CD4-positive, alpha-beta T cell treated with Interleukin-10 for 1 hour (primary cell): ENCODE measurements at places on chromosomes 13 and 19.
A peak's percentile ranks its signal among the peaks of the same experiment; 100 is the strongest.

- no peak for DNase-seq
These were observed 72.9 kb downstream of the SPATA13 start for GRCh38 chr13:24233351-24233901.

DNA sequence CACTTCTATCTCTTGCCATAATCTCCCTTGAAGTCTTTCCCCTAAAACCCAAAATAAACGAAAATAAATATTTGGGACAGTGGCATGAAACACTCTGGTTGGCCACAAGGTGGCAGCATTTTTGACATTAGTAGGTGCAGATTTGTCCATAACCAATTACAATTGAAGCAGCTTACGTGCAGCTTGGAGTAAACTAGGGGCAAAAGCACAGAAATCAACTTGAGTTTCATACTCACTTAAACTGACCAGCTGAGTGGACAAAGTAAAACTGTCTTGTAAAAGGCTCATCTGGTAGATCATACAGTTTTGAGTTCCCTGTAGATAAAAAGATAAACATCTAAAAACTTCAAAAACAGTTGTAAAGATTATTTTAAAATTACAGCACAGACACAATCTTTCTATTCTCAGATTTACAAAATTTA is 18.8 kb downstream of the PDCD5 start:
- peak; percentile 65 for DNase-seq

- DNase-seq, result no peak
These were observed 774 bp upstream of the PPP2R1A start for GRCh38 chr19:52188822-52189734.

DNA sequence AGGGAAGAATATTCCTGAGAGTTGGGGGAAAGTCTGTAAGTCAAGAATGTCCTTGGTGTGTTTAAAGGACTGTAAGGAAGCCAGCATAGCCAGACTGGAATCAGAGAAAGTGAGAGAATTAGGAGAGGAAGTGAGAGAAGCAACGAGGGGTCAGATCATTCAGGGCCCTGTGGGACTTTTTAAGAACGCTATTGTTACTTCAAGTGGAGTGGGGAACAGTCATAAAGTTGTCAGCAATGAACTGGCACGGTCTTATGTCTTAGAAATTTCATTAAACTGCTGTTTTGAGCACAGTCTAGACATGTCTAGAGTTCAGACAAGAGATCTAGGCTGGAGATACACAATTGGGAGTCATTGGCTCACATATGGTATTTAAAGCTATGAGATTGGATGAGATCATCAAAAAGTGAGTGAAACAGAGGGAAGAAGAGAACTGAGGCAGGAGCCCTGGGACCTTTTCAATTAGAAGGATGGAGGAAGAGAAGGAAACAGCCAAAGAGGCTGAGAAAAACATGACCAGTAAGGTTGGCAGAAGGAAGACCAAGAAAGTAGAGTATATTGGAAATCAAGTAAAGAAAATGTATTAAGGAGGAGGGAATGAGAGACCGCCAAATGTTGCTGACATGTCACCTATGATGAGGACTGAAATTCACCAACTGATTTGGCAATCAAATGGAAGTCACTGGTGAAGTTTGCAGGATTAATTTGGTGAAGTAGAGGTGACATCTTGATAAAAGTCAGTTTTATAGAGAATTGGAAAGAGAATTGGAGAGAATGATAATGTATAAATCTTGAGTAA is 263.5 kb downstream of the GPC5 start:
- DNase-seq, result no peak

DNA sequence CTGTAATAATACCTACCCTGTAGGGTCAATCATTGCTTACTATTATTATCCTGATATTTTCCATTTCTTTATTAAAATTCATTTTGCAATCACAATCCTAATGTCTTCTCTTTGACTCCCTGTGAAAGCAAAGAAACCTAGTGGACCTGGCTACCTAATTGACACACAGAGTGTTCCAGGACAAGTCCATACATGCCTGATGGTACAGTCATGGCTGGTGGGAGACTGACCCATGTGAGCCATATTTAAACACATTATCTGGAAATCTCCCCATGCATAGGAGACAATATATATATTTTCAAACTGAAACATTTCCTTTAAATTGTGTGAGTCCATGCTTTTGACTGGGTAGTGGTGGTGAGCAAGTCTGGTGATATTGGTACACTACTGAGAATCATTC is 230.6 kb upstream of the DACH1 start:
- DNase-seq, result no peak

GRCh38 chr19:33724721-33725060 is 72.0 kb upstream of the KCTD15 start:
- DNase-seq, result no peak

DNA sequence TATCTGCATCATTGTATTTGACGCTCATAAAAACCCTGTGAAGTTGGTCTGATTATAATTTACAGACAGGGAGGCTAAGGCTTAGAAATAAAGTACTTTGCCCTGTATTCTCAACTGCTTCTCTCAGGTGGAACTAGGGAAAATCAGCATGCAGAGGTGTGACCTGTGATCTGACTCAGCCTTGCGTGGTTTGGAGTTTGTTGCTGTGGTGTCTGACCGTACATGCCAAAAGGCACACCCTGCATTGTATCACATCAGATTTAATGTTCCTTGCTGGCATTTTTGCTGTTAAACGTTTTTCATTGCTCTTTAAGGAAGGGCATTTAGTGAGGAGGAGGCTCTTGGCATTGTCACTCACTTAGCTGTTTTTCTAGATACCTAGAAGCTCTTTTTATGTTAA is 58.8 kb upstream of the C1QTNF9B start:
- no peak for DNase-seq

DNA sequence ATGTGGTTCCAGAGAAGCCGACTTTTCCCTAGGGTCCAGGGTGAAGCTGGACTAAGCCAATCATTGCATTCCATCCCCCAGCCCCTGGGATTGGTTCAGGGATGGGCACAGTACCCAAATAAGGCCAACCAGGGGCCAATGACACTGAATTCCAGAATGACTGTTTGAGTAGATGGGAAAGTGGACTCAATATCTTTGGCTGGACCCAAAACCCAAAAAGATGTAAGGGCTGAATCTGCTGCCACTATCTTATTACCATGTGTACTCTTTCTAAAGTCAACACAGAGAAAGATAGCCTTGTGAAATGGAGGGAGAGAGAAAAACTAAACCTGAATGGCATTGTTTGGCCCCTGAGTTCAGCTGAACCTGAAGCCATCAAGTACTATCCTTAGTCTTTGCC is 39.2 kb upstream of the TNFSF11 start:
- no peak for DNase-seq

DNA sequence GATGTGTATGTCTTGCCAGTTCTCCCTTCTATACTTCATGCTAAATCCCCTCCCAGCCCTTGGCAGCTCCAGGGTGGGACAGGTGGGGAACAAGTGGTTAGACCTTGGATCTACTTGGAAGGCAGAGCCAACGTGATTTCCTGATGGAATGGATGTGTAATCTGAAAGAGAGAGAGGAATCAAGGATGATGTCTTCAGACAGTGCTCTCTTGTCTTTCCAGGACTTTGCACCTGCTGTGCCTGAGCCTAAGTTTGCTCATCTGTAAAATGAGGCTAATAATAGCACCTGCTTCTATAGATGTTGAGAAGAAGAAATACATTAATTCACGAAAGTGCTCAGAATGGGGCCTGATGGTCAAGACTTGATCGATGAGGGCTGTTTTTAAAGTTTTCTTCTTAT is 7.0 kb upstream of the EGLN2 start:
- DNase-seq, result no peak

- DNase-seq, result no peak
These were observed 1.6 kb upstream of the EPN1 start for GRCh38 chr19:55673465-55673864.

DNA sequence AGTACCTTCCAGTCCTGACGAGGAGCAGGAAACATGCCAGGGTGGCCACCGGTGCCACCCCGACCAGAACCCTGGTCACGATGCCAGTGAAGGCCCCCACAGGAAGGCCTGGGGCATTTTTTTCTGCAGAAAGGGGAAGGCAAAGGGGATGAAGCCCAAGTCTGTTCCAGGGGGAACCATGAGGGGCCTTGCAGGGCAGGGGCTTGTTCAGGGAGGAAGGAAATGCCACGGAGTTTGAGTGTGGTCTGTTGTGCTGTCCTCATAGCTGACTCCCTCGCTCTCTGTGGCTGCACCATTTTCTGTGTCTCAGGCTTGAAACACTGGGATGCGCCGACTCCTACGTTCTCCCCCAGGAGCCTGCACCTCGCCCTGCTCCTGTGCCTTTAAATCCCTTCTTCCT is 27.5 kb upstream of the CEACAM1 start:
- DNase-seq, result no peak

DNA sequence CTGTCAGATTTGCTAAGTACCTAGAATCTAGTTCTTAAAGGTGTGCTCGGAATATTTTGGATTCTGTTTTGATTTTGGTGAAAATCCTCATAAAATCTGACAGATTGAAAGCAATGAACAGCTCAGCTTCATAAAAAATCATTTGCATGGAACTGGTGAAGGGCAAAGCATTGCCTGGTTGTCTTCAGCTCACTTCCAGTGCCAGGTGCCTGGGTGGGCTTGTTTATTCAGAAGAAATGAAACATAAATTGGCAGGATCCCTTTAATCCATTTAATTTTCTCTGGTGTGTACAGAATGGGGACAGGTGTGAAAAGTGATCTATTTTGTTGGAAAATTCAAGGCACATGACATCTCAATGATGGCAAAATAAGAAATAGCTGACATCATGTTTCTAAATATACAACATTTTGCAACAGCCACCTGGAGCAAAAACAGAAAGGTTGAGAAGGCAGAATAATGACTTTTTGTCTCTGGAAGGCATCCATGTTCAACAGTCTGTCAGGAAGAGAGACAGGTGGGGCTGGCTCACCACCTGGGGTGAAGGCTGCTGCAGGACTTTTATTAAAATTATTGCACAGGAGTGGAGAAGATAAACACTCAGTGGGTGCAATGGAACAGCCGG is 52.2 kb downstream of the RFC3 start:
- no peak for DNase-seq

GRCh38 chr13:41562083-41562482 is 104.7 kb downstream of the RGCC start:
- no peak for DNase-seq

DNA sequence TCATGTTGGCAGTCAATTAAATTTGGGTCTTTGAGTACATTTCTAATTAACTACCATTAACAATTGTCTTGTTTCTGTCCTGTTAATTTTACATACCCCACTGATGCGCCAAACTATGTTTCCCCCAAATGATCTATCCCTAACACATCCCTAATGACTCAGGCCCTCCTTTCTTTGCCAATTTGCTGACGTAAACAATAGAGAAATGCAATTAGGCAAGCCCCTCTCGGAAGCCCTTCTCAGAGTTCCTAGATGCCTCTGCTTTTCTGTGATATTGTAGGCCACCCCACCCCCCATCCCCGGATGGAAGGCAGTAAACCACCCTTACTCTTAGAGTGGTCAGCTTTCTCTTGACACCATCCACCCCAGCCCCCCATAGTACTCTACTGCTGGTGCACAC is 74.2 kb downstream of the FLT1 start:
- DNase-seq, result no peak

DNA sequence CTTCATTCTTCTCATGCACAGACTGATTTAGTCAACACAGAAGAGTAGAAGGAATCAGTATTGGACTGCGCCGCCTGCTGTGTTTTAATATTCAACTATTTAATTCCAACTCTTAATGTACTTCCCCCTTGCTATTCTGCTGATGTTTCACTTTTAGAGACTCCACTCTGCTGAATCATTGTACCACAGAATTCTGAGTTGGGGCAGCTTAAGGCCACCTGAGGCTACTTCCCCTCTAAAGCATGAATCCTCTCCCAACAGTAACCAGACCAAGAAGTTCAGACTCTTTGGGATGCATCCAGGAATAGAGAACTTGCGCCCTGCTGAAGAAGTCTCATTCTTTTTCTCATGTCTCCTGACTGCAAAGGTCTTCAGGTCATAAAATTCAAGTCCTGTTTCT is 708.8 kb downstream of the UQCRFS1 start:
- no peak for DNase-seq

GRCh38 chr13:34863360-34864135 is 78.5 kb upstream of the NBEA start:
- no peak for DNase-seq

DNA sequence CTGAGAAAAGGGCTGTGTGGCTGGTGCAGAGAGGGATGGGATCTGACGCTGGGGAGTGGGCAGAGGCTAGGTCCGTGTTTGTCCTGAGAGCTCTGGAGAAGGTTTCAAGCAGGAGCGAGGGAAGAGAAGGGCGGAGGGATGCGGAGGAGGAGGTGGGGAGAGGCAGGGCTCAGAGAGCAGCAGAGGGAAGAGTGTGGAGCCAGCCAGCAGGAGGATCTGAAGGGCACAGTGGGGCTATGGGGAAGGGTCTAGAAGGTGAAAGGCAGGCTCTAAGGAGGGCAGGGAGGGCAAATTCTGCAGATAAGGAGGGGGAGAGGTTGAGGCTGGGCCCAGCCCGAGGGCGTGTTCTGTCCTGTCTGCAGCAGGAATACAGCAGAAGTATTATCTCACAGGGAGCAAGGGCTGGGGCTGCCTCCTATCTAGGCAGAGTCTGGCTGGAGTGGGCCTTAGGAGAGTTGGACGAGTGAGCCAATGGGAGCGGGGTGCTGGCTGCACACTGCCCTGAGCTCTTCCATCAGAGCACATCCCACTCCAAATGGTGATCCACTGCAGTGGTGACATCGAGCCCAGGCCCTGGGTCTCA is 6.1 kb downstream of the AP2A1 start:
- no peak for DNase-seq

DNA sequence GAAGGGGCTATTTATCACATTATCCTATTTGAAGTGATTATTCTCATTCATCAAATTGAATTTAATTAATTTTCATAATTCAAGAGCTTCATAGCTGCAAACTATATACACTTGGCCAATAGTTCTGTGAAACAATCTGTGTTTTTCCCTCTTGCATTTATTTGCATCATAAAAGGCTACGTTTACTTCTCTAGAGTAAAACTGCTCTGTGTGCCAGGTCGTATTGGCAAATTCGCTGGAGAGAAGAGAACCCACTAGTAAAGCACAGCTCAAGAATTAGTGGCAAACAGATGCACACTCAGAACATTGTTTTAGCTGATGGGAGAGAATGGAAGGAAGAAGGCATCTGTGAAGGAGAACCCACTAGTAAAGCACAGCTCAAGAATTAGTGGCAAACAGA is 81.8 kb downstream of the CYSLTR2 start:
- no peak for DNase-seq

DNA sequence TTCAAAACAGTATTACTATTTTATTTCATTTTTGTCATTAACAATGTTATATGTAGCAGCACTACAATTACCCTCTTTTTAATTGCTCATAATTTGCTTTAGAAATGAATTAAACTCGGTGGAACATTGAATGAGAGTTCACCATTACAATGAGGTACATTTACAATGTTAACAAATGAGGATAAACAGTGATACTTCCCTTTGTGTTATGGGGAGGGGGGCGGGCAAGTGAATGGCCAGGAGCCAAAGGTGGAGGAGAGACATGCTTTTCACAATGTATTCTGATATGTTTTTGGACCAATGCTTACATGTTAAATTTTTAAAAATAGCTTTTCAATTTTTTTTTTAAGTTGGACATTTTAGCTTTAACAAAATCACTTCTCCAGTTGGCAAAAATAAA is 34.2 kb downstream of the NALCN start:
- DNase-seq, result no peak

GRCh38 chr13:110367620-110368019 is 60.5 kb downstream of the COL4A2 start:
- no peak for DNase-seq

- DNase-seq, result no peak
These were observed 86.0 kb downstream of the ING1 start for GRCh38 chr13:110799246-110800236.

- DNase-seq, result peak; percentile 7
These were observed 643.9 kb downstream of the TBC1D4 start for GRCh38 chr13:74838096-74838495.
